ENCODE measurements at places on chromosomes 2 and 18.

GRCh38 chr2:107588181-107588580 is 238.5 kb upstream of the RGPD4 start:
- no peak for DNase-seq

GRCh38 chr2:160752475-160753330 is 259.1 kb upstream of the RBMS1 start:
- no peak for DNase-seq

- DNase-seq: no peak
Observed at GRCh38 chr18:10497206-10497749, 28.5 kb upstream of the NAPG start.

- no peak for DNase-seq
Observed at GRCh38 chr2:201656102-201656501, 12.8 kb upstream of the TMEM237 start.

GRCh38 chr2:65576861-65577601 is 144.6 kb upstream of the SPRED2 start:
- DNase-seq: no peak

GRCh38 chr18:8721716-8722115 is 16.4 kb downstream of the MTCL1 start:
- DNase-seq: no peak

Measured in stimulated activated CD8-positive, alpha-beta memory T cell treated with anti-CD3 and anti-CD28 coated beads, Interleukin-4, amount 100 ng/mL, for 1 hour (primary cell).